Astrocyte of the cerebellum (primary cell): ENCODE measurements at places on chromosomes 6 and 20.

DNA sequence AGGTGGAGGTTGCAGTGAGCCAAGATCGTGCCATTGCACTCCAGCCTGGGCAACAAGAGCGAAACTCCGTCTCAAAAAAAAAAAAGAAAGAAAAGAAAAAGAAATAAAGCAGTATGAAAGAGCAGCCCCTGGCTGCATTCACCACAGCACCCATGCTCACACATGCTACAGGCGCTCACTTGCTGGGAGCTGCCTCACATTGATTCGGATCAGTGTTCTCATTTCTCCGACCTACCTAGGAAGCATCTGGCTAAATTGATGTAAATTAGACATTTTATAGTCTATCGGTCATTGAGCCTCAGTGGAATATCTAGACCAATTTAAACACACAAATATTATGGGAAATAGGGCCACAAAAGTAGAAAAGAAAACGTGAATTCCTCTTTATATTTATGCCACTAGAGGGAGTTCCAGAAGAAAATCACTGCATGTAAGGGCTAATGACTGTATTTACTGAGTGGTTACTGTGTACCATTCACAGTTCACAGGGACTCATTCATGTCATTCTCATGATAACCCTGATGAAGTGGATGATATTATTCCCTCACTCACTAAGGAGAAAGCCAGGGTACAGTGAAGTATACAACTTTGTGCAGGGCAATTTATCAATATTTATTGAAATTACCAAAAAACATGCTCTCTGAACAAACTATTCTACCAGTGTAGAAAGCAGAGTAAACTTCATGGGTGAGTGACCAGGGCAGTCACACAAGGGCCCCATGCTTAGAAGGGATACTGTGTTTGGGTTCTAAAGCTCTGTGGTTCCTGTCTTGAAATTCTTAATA is 5.3 kb upstream of the MOG start:
- DNase-seq: no peak

DNA sequence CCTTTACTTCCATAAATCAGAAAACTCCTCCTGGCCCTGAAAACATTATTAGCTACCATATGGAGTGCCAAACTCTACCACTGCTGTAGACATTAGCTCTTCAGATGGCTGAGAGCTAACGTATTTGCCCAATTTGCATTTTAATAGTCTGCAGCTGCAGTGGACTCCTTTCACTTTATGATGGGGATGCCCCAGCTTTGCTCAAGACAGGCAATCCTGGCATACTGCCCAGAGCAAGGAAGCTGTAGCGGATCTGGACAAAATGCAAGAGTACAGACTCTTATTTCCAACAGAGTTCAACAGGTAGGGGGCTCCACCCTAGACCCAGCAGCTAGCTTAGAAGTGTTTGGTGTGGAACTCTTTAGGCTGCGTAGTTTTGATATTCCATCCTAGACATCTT is 246.7 kb downstream of the FOXC1 start:
- peak; percentile 26 for DNase-seq

DNA sequence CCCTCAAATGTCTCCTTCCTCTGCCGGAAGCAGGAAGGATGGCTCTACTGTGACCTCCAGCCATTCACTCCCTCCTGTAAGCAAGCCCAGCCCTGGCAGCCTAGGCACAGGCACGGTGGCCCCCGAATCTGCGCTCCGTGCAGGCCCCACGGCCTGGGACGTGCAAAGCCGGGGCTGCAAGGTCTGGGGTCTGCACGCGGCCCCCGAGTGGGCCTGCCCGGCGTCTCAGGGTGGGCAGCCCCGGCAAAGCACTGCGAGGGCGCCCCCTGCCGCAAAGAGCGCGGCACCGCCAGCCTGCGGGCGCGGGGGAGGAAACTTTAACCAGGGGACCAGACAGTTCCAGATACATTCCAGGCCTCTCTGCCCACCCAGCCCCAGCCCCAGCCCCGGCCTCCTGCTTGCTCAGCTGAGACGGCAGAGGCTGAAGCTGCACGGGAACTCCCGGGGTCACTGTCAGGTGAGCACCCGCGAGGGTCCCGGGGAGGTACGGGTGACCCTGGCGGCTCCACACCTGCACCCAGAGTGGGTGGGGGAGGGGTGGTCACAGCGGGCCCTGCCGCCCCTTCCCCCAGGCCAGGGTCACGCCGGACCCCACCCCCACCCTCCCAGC is 98.8 kb downstream of the ASXL1 start:
- DNase-seq: no peak

DNA sequence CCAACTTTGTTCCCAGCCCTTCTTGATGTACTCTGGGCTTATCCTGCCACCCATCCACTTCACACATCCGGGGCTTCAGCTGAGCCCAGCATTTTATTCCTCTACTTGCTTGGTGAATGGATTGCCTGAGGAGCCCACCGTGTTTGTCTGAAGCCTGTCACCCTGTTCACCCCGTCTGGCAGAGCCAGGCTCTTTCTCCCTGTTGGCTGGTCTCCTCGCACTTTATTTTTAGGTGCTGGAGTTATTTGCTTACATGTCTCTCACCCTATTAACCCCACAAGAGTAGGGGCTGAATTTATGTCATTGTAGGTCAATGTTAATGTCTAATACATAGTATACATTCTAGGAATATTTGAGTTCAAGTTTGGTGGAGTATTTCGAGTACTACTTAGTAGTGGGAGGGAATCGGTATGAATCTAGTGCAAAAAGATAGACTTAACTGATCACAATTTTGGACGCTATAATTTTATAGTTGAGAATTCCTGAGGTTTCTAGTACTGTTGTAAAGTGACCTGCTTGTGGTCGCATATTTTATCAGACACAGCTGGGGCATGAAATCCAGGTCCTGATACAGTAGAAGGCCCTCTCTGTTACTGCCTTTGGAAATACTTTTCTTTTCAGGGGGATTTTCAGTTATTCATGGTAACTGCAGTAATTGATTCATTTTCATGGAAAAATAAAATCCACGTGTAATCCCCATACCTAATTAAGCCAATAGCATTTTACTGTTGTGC is 10.8 kb downstream of the JARID2 start:
- DNase-seq: peak; percentile 32

- no peak for DNase-seq
These were observed 163.6 kb upstream of the CENPW start for GRCh38 chr6:126176282-126176681.

GRCh38 chr6:37056439-37057127 is 51.1 kb downstream of the FGD2 start:
- DNase-seq: no peak

GRCh38 chr20:4720977-4721349 is 746 bp upstream of the PRND start:
- no peak for DNase-seq

- no peak for DNase-seq
These were observed 855 bp downstream of the BYSL start for GRCh38 chr6:41922154-41922553.

DNA sequence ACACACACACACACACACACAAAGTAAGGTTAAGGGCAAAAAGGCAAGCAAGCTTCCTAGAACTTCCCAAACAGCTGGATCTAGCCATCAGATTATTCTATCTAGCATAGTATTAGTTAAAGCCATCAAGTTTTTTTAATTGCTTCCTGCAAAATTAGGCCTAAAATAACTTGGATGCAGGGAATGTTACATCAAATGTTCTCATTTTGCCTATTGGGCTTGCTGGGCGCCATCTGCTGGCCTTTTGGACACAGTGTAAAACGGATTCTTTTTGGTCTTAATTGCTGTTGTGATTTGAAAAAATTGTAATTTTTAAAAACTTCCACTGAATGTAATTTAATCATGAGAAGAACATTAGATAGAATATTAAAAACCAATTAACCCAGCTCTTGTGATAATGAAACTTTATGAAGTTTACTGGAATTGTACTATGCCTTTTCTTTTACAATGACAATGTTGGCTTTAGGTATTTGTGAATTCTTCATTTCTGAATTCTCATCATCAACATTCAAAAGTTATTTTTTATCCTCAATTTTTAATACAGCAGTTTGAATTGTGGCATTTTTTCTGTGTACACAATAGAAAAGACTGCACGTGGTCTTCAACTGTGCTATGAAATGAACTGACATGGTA is 6.8 kb downstream of the MKKS start:
- DNase-seq: peak; percentile 66

- no peak for DNase-seq
These were observed 469 bp downstream of the SYNJ2 start for GRCh38 chr6:157982102-157982562.

DNA sequence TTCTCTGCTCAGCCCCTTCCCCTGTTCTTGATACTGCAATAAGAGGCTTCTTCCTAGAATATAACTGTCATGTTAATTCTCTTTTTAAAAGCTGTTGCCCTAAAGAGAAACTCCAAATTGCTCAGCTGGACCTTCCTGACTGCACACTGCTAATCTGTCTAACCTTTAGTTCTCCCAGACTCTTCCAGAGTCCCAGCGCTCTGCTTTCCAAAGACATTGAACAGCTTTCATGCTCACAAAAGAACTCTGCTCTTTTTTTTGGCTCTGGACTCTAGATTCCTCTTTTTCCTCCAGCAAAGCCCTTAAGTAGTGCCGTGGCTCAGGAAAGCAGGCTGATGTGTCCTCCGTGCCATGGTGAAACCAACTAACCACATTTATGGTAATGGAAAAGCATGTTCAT is 356.6 kb upstream of the RSPO3 start:
- DNase-seq: no peak

DNA sequence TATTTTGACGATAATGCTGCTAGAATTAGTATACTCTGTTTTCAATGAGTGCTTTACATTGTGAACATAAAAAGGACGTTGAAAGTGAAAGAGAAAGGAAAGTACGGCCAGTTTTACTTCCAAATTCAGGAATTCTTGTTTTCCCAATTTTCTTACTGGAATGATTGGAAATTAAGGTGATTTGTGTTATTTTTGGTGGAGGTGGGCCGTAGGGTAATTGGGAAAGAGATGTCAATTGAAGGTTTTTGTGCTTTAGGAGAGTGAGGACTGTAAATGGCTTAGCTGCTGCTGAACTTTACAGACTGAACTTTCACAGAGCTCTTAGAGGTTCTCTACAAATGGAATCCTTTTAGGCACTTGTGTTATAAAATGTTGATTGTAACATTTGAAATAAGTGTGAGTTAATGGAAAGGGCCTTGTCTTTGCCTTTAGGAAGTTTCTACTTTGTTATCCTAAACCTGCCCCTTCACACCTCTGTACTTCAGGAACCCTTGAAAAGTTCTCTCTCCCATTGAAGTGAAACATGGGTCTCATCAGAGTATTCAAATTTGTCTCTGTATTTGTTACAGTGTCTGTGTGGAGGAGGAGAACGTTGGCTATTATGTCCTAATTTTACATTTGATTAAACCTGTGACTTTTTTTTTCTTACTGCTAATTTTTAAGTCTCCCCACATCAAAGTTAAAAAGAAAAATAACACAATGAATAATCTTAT is 256.4 kb downstream of the ARID1B start:
- no peak for DNase-seq

- no peak for DNase-seq
These were observed 435 bp downstream of the CENPB start for GRCh38 chr20:3786126-3786484.

- DNase-seq: no peak
These were observed 73.3 kb downstream of the OPRM1 start for GRCh38 chr6:154112181-154112809.

DNA sequence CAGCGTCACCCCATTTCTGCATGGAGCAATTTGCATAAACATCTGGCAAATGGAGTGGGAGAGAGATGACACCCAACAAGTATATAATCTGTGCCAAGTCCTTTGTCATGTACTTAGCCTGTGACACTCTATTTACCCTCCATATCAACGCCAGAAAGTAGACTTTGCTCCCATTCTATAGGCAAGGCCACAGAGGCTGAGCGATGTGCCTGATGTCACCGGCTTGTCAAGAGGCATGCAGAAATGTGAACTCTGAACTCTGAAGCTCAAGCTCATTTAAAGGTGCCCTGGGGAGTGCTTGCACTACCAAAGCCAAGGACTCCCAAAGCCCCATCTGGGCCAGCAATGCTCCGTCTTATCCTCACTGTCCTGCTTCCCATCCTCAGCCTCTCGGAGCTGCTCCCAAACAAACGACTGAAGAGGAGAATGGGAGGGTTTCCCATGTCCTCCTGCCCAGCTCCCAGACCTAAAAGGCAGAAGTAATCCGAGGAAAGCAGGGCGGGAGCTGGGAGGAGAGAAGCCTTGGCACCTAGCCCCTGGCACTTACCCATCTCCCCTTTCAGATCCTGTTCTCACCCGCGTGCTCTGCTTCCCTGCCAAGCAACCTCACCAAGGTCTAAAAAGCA is 9.2 kb downstream of the CPNE5 start:
- DNase-seq: peak; percentile 80

- DNase-seq: no peak
These were observed 185.2 kb upstream of the STXBP5 start for GRCh38 chr6:147019001-147019400.

DNA sequence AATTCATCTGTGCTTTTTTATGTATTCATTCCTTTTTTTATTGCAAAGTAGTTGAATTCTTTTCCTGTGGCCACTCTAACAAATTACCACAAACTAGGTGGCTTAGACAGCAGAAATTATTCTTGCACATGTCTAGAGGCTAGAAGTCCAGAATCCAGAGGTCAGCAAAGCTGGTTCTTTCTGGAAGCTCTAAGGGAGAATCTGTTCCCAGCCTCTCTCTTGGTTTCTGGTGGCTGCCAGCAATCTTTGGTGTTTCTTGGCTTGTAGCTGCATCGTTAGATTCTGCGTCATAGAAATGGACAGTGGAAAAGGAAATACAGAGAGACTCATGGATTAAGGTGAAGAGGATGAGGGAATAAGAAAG is 39.3 kb downstream of the GSTA2 start:
- DNase-seq: peak; percentile 67
